ENCODE measurements at places on chromosomes 16 and 17. TPM values are rescaled to one million over a fixed set of nuclear protein-coding genes. Genes with fewer than 3 reads are reported as not detected.

Gene SLFN12
- 24.4 TPM for total RNA-seq

DNA sequence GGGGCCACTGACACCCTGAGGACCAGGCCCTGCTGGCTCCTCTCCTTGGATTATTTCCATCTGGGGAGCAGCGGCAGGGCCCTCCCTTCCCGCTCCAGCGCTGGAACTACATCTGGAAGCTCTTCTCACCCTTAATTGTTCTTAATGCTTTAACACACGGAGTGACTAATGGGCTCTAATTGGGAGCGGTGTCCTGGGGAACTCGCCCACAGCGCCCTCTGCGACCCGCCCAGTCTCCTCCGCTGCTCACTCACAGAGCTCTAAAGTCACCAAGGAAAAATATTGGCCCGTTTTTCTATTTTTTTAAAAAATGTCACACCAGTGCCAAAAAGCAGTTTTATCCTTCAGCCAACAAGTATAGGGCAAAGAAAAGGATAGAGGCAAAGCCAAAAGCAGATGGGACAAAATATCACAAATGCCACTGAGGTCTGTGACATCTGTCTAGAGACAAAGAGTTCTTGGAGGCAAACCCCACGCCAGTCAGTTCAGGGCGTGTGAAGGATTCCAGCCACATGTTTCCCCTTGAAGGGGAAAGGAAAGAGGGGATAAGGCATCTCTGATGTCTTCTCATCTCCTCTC is 134.7 kb downstream of the RBFOX3 start:
- no peaks in the 10 kb centered on the region for H3K4me1 ChIP-seq
- H3K27ac ChIP-seq: no peak overlapping the region
- H3K4me3 ChIP-seq: no peak overlapping the region
- no peaks in the 10 kb centered on the region for H3K36me3 ChIP-seq

DNA sequence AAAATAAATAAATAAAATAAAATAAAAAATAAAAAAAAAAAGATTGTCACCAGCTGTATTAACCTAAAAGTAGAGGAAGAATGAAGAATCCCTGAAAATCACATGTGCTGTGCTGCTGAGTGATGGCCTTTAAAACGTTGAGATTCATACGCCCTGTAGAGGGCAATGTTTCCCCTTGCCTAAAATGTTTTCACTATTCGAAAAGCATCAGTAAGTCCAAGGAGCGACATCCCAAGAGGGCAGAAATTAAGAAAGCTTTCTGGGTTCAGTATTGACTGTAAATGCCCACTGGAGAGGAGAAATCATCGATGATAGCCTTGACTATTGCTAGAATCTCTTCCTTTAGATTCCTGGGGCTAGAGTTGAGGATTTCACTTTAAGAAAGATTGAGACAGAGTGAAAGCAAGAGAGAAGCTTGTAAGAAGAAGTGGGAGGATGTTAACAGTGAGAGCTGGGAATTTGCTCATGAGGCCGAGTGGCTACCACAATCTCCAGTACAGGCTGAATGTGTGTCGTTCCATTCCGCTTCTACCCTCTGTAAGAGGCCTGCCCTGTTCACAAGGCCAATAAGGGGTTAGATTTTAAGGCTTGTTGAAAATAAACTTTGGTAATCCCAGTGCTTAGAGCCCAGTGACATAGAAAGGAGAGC is 170.8 kb upstream of the FAM20A start:
- no peaks in the 10 kb centered on the region for H3K27me3 ChIP-seq
- peak overlapping the region; percentile 60 for H3K27ac ChIP-seq
- H3K4me3 ChIP-seq: no peak overlapping the region
- no peaks in the 10 kb centered on the region for H3K4me1 ChIP-seq
- DNase-seq: no peak

- H3K27ac ChIP-seq: peak overlapping the region; percentile 19
- H3K4me1 ChIP-seq: peaks cover 35% of the 10 kb centered on the region
- DNase-seq: no peak
- no peak overlapping the region for H3K4me3 ChIP-seq
- peaks cover 43% of the 10 kb centered on the region for H3K36me3 ChIP-seq
Measured at GRCh38 chr17:4722678-4723240, 8.5 kb upstream of the MED11 start.

GRCh38 chr16:85072947-85073346 is 39.3 kb downstream of the CIBAR2 start:
- H3K4me3 ChIP-seq: no peak overlapping the region
- peaks cover 84% of the 10 kb centered on the region for H3K36me3 ChIP-seq
- DNase-seq: no peak
- H3K27me3 ChIP-seq: no peaks in the 10 kb centered on the region

DNA sequence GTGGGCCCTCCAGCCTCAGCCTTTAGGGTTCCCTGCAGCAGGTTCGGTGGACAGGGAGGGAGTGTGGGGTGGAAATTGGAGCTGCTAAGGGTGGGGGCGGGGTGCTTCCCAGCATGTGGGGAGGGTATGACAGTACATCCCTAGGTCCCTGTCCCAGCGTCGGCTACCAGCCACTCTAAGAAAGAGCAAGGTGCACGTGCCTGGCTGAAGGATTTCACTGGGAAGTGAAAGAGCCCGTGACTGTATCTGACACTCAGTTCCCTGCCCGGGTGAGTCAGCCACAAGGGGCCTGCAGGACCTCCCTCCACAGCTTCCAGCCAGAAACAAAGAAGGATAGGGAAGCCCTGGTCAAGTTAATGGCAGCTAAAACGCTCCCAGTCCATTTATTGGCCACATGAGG is 4.1 kb downstream of the SNRNP25 start:
- H3K36me3 ChIP-seq: peaks cover 25% of the 10 kb centered on the region
- no peak for DNase-seq
- peaks cover 18% of the 10 kb centered on the region for H3K4me1 ChIP-seq
- no peaks in the 10 kb centered on the region for H3K27me3 ChIP-seq
- no peak overlapping the region for H3K4me3 ChIP-seq

DNA sequence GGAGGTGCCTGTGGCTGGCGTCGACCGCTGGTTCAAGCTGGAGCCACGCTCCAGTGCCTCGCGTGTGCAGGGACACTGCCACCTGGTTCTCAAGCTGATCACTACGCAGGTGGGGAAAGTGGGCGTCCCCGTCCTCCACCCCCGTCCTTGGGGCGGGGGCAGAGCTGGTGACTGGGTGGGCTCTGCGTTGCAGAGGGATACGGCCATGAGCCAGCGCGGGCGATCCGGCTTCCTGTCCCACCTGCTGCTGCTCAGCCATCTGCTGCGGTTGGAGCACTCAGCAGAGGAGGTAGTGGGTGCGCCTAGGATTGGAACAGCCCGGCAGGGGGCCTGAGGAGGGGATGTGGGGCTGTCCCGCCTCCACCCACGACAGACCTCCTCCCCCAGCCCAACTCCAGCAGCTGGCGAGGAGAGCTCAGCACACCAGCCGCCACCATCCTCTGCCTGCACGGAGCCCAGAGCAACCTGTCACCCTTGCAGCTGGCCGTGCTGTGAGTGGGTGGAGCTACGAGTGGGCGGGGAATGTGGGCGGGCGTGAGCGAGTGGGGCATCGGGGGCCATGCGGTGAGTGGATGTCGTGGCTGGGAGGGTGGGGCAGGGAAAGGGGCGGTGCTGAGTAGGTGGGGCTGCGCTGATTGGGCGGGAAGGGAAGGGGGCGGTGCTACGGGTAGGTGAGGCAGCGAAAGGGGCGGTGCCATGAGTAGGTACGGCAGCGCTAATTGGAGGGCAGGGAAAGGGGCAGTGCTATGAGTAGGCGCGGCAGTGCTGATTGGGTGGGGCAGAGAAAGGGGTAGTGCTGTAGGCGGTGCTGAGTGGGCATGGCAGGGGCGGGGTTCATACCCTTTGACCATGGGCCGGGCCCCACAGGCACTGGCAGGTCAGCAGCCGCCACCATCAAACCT is 8.9 kb downstream of the TSR3 start:
- H3K27ac ChIP-seq: peak overlapping the region; percentile 63
- peaks cover 9% of the 10 kb centered on the region for H3K27me3 ChIP-seq
- H3K4me3 ChIP-seq: peak overlapping the region; percentile 38
- peaks cover 7% of the 10 kb centered on the region for H3K36me3 ChIP-seq
- H3K4me1 ChIP-seq: peaks cover 4% of the 10 kb centered on the region

DNA sequence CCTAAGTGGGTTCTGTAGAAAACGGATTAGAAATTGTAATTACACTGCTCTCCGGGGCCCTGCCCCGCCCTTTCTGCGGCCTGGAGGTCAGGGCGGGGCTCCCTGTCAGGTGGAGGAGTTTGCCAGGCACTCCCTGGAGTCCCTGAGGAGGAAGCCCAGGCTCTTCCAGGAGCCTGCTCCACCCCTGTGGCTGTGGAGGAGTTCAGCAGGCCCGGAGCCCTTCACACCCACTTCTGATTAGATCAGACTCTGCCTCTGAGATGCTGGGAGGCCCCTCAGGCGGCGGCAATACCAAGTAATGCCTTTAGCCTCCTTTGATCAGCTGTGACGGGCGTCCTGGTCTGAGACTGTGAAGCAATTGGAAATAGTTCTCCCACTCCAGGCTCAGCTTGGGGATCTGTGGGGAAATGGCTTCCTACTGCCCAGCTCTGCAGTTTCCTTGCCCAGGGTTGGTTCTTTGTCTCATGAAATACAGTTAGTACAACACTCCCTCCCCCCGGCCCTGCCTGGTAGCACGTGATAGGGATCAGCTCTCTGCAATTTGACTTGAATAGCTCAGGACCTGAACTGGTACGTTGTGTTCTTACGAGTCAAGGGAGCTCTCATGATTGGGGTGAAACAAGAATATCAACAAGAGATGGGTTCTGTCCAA is 22.3 kb downstream of the BAIAP2 start:
- H3K36me3 ChIP-seq: no peaks in the 10 kb centered on the region
- H3K27ac ChIP-seq: no peak overlapping the region
- no peak for DNase-seq
- no peaks in the 10 kb centered on the region for H3K27me3 ChIP-seq
- peaks cover 5% of the 10 kb centered on the region for H3K4me1 ChIP-seq

Gene SCN4A
- total RNA-seq: 3.8 TPM

Gene TBC1D3K
- total RNA-seq: not detected

Gene FOXL1
- not detected for total RNA-seq

Gene NDUFB10
- 225 TPM for total RNA-seq
